ENCODE measurements at places on chromosomes 12 and 14. TPM values are rescaled to one million over a fixed set of nuclear protein-coding genes. Genes with fewer than 3 reads are reported as not detected.

Gene DHRS4L2
- total RNA-seq, result 15.8 TPM

Gene CLEC2A
- 0.84 TPM for total RNA-seq

Gene STAB2
- not detected for total RNA-seq

Gene LRP1-AS
- total RNA-seq, result not detected

Gene DPF3
- 2.4 TPM for total RNA-seq

Gene CNPY2
- total RNA-seq, result 187 TPM

Gene RGS6
- 0.34 TPM for total RNA-seq

Gene MYBPC1
- not detected for total RNA-seq

Gene SLC6A13
- 2.6 TPM for total RNA-seq

Gene NKX2-8
- total RNA-seq, result not detected

- DNase-seq, result no peak
Observed at GRCh38 chr12:94211021-94211420, 62.6 kb downstream of the PLXNC1 start.

GRCh38 chr14:102066041-102066451 lies 20.8 kb downstream of the HSP90AA1 start:
- no peak for DNase-seq

GRCh38 chr12:74747305-74747704 lies 209.7 kb downstream of the ATXN7L3B start:
- DNase-seq, result peak; percentile 18

All from astrocyte (in vitro differentiated cells and primary cell).